Stimulated activated CD4-positive, alpha-beta T cell treated with anti-CD3 and anti-CD28 coated beads, Interleukin-15, amount 100 ng/mL, for 24 hours (primary cell): ENCODE measurements at places on chromosomes 5 and 9.

- DNase-seq: no peak
Observed at GRCh38 chr9:88872192-88872946, 118.9 kb upstream of the S1PR3 start.

GRCh38 chr9:98902516-98902915 is 41.2 kb upstream of the COL15A1 start:
- no peak for DNase-seq

GRCh38 chr9:6780690-6781089 is 22.9 kb downstream of the KDM4C start:
- no peak for DNase-seq

DNA sequence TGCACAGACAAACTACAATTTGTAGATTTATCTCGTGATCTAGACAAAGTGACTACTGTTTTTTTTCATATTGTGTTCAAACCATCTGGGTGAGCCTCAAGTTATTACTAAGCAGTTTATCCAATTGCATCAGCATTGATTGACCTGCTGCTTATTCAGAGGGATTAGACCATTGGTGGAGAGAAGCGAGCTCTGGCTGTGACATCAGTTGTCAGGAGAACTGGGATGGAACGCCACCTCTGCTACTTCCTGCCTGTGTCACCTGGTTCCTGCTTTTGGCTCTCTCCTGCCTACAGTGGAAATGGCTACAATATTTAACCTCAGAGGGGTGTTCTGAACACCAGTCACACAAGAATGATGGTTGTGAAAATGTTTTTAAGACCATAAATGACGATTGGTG is 12.1 kb downstream of the NR4A3 start:
- DNase-seq: no peak

DNA sequence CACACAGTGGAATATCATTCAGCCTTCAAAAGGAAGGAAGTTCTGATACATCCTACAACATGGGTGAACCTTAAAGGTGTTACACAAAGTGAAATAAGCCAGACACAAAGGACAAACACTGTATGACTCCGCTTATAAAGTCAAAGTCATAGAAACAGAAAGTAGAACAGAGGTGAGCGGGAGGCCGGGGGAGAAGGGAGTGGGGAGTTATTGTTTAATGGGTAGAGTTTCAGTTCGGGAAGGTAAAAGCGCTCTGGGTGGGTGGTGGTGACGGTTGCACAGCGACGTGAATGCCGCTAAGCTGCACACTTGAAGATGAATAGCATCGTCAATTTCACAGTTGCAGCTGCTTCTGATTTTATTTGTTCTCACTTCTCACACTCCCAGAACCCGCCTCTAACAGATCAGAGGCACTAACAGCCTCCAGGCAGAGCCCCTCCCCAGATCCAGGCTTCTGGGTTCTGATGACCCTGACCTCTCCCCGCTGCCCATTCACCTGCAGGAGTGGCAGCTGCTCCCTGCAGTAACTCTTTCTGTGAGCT is 34.1 kb downstream of the BNIP1 start:
- DNase-seq: no peak

- DNase-seq: peak; percentile 32
Observed at GRCh38 chr9:113508111-113508749, 44.7 kb downstream of the RGS3 start.

DNA sequence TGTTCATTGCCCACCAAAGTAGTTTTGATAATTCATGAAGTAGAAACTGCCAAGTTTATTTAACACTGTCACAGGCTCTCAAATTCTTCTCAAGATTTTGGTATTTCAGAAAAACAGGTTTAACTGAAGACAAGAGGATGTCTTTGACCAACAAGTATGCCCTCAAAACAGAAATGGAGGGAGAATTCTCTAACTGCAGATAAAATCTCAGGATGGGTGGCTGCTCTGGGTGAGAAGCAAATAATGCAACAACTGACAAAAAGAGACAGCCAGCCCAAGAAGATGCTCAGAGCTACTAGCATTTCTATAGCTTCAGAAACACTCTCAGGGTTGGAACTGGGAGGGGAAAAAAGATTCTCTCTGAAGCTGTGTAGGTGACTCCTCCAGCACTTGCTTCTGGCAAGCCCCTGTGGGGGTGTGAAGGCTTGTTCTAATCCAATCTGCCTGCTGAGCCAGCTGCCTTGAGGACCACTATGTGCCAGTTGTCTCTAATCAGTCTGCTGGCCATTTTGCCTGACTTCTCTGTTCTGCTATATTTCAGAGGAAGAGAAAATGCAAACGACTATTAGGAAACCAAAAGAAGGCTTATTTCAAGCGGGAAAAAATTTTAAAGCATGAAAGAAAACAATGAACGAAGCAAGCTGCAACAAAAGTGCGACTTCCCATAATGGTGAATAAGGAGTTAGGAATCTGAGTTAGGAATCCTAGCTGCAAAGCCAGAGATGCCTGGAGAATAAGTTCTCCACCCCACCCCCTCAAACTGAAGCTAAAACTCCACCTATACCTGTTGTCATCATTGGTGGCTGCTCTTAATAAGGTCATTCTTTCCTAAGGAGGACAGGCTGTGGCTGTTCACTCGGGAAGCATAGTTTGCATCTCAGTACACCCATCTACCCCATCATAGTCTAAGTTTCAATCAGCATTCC is 147.5 kb downstream of the GNAQ start:
- no peak for DNase-seq

DNA sequence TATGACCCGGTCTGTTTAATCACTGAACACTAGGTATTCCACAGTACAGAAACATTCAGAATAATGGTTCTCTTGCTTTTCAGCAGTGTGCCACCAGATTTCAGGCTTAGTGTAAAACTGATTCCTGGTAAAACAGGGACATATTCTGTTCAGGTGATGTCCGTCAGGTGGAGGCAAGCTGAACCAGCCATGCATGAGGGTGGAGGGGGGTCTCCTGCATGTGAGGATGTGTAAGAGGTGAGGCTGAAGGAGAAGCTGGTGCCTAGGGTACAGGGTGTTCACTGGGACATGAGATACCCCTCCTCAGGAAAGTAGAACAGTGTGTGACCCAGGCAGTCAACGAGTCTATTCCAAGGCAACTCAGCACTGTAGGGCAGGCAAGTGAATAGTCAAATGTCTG is 563.9 kb downstream of the BNC2 start:
- no peak for DNase-seq

DNA sequence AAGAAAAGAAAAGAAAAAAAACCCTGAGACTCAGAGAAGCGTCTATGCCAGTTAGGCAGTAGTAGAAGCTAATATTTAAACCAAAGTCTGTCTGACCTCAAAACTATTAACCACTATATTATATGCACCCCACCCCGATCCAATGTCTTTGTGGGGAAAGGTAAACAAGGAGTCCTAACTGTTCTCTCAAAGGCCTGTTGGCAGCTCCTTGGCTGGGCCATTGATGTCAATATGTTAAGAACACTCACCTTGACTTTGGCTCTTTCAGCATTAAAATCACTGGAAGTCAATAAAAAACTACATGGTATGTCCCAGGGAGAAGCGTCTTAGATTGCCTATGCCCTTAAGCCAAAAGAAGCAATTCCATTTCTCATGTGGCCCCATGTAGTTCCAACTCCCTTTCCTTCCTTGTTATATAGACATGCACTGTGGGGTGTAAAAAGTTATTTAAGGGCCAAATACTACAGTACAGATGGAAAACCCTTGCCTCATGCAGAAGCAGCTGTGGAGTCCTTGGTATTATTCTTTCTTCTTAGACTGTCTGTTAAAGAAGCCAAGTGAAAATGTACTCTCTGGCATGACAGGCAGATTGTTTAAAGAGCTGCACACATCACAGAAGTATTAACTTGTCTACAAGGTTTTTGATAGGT is 308.6 kb upstream of the RPS23 start:
- no peak for DNase-seq

DNA sequence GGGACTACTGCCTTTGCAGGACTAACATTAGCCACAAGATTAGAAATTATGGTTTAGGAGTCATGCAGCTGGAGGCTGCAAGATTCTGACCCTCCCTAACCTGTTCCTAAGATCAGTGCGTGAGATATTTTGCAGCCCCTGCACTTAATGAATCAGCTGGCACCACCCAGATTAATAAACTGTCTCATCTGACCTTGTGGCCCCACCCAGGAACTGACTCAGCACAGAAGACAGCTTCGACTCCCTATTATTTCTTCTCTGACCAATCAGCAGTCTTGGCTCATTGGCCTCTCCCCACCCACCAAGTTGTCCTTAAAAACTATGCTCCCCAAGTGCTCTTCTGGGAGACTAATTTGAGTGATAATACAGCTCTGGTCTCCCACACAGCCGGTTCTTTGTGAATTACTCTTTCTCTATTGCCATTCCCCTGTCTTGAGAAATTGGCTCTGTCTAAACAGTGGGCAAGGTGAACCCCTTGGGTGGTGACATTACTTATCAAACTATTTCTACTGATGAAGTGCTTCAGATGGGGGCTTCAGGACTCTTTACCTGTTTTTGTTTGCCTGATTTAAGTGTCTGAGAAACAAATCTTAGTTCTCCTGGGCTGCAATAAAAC is 17.0 kb downstream of the CTSL start:
- no peak for DNase-seq

GRCh38 chr9:73038613-73039012 is 85.8 kb upstream of the ALDH1A1 start:
- DNase-seq: no peak

DNA sequence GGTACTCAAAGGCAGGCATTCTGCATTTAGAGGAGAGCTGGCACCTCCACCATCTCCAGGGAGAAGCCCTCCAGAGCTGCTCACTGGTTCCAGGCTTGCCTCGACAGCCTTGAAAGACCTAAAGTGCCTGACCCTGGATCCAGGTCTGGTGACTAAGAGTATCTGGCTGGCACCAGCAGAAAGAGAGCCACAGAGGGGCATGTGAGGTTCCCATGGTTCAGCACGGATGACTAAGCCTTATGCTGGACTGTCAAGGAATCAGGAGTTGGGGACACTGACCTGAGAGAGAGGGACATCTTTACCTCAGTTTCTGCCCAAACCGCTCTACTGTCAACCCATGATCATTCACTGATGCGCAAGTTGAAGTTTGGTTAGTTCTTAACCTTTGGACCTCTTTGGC is 3.0 kb downstream of the ACTL7A start:
- no peak for DNase-seq

- no peak for DNase-seq
Observed at GRCh38 chr5:103234239-103234975, 24.2 kb upstream of the MACIR start.

- no peak for DNase-seq
Observed at GRCh38 chr5:131536211-131536826, 98.7 kb downstream of the RAPGEF6 start.

GRCh38 chr5:89535411-89535810 is 652.4 kb upstream of the MEF2C start:
- DNase-seq: no peak

DNA sequence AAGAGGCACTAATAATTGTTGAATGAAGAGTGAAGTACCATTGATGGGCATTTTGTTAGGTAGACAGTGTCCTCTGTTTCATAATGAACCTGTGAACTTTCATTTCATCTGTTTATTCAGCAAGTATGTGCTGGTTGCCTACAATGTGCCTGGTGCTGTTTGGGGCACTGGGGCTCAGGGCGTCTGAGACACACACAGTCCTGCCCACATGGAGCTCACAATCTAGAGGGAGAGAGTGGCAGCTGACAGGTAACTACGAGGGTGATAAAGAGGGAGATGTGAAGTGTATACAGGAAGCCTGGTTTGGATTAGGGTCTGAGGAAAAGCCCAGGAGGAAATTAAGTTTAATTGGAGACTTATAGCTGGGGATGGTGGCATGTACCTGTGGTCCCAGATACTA is 28.5 kb upstream of the NDST1 start:
- no peak for DNase-seq

DNA sequence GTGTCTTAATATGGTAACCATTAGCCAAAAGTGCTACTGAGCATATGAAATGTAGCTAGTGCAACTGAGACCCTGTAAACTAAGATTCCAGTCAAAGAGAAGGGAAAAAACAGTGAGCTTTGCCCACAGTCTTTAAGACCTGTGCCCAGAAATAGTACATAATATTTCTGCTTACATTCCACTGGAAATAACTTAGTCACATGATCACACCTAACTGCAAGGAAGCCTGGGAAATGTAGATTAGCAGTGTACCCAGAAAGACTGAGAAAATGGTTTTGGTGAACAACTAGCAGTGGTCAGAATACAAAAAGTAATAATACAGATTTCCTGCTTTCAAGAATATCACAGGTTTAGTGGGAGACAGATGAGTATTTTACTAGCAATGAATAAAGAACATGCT is 2.5 kb upstream of the CPLANE1 start:
- DNase-seq: no peak

DNA sequence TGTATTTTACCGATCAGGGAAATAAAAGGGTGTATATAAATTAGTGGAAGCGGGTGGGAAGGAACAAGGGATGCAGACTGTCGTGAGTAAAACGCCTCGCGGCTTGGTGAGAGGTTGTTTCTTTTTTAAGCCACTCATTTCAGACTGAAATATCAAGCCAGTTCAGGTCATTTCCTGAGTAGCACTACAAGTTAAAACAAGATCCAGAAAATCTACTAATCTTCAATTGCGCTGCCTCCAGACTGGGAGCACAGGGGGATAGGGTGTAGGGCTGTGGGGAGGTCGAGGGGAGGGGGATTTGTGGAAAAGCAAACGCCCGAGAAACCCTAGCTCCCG is 140.8 kb downstream of the TSSK1B start:
- peak; percentile 23 for DNase-seq

GRCh38 chr9:131358556-131358955 is 35.3 kb upstream of the PRRC2B start:
- no peak for DNase-seq

DNA sequence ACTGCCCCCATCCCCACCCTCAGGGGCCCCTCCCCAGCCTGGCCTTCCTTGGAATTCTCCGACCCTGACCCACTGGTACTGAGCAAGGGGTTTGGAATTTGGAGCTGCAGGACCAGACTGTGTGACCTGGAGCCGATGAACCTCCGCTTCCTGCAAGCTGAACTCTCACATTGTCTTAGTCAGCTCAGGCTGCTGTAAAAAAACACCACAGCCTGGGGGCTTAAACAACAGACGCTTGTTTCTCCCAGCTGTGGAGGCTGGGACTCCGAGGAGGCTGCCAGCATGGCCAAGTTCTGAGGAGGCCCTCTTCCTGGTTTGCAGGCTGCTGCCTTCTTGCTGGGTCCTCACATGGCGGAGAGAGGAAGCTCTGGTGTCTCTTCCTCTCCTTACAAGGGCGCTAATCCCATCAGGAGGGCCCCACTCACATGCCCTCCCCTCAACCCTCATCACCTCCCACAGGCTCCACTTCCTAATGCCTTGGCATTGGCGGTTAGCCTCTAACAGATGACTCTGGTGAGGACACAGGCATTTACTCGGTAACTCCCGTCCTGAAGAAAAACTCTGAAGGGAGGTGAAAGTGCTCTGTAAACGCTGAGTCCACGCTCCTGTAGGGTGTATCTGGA is 42.4 kb downstream of the C5orf15 start:
- no peak for DNase-seq

GRCh38 chr5:109947667-109948066 is 257.9 kb downstream of the MAN2A1 start:
- DNase-seq: no peak
